ENCODE measurements at places on chromosomes 1 and 21. TPM values are rescaled to one million over a fixed set of nuclear protein-coding genes. Genes with fewer than 3 reads are reported as not detected.

PFDN2 gene
- total RNA-seq, result 30.3 TPM

LRRC38 gene
- total RNA-seq, result 0.55 TPM

NUP133 gene
- 57.5 TPM for total RNA-seq

SLAMF9 gene
- not detected for total RNA-seq

AZIN2 gene
- total RNA-seq, result 15.1 TPM
